ENCODE measurements at places on chromosomes 11 and 22. TPM values are rescaled to one million over a fixed set of nuclear protein-coding genes. Genes with fewer than 3 reads are reported as not detected.

- no peaks in the 10 kb centered on the region for H3K36me3 ChIP-seq
- H3K27me3 ChIP-seq = peaks cover 66% of the 10 kb centered on the region
- H3K4me1 ChIP-seq = peaks cover 4% of the 10 kb centered on the region
- H3K27ac ChIP-seq = no peak overlapping the region
- peak; percentile 73 for DNase-seq
Observed at GRCh38 chr11:1548221-1549070, 23.6 kb downstream of the DUSP8 start.

GRCh38 chr22:29901354-29901753, 18.4 kb downstream of the MTMR3 start:
- no peaks in the 10 kb centered on the region for H3K36me3 ChIP-seq
- H3K4me1 ChIP-seq = no peaks in the 10 kb centered on the region
- no peaks in the 10 kb centered on the region for H3K27me3 ChIP-seq
- H3K27ac ChIP-seq = no peak overlapping the region
- DNase-seq = no peak

- H3K4me1 ChIP-seq = peaks cover 42% of the 10 kb centered on the region
- H3K27me3 ChIP-seq = no peaks in the 10 kb centered on the region
- DNase-seq = no peak
- H3K4me3 ChIP-seq = no peak overlapping the region
Observed at GRCh38 chr11:86245369-86246292, 1.1 kb downstream of the EED start.

DNA sequence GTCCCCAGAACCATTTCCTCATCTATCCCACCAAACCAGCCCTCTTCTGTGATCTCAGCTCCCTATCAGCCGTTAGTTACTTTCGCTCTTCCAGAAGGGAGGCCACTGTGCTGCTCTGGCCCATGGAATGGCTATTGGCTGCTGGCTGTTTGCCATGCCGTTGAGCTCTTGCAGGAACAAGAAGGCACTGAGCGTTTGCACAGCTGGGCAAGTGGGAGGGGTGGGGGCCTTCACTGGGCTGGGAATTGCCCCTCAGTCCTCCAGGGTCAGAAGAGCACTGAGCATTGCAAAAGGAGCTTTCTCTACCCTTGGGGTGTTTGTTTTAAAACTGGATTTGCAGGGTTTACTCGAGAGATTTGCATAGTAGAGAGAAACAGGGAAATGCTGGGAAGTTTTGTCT, 129.0 kb upstream of the PARVA start:
- no peaks in the 10 kb centered on the region for H3K27me3 ChIP-seq
- DNase-seq = peak; percentile 29
- peak overlapping the region; percentile 68 for H3K27ac ChIP-seq
- H3K4me1 ChIP-seq = peaks cover 41% of the 10 kb centered on the region
- H3K36me3 ChIP-seq = no peaks in the 10 kb centered on the region

DNA sequence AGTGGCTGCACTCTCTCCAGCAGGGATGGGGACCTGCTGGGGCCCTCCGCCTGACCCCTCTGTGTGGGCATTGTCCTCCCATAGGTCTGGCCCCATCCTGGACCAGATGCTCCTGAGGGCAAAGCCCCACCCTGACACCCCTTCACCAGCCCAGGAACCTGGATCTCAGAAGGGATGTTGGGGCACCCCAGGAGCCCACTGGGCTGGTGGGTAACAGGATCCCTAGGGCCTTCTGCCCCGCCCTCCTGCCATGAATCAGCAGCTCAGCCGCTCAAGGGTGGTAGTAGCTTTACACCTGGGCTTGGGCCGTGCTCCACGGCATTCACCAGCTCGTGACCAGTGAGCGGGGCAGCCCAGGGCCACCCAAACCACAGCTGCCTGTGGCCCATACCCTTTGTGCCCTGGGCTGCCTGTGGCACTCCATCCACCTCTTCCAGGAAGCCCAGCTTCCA, 1.0 kb upstream of the MAPK12 start:
- H3K36me3 ChIP-seq = no peaks in the 10 kb centered on the region
- H3K4me1 ChIP-seq = peaks cover 8% of the 10 kb centered on the region
- peaks cover 27% of the 10 kb centered on the region for H3K27me3 ChIP-seq
- no peak overlapping the region for H3K27ac ChIP-seq

- peaks cover 66% of the 10 kb centered on the region for H3K4me1 ChIP-seq
- peak overlapping the region; percentile 69 for H3K4me3 ChIP-seq
- H3K36me3 ChIP-seq = no peaks in the 10 kb centered on the region
- H3K27me3 ChIP-seq = peaks cover 19% of the 10 kb centered on the region
- no peak overlapping the region for H3K27ac ChIP-seq
Observed at GRCh38 chr11:129279326-129280026, 87.4 kb upstream of the ARHGAP32 start.

- DNase-seq = no peak
- H3K27ac ChIP-seq = no peak overlapping the region
- H3K4me1 ChIP-seq = no peaks in the 10 kb centered on the region
- no peaks in the 10 kb centered on the region for H3K36me3 ChIP-seq
- H3K27me3 ChIP-seq = no peaks in the 10 kb centered on the region
- no peak overlapping the region for H3K4me3 ChIP-seq
Observed at GRCh38 chr11:22556381-22556780, 69.2 kb downstream of the FANCF start.

- peaks cover 14% of the 10 kb centered on the region for H3K27me3 ChIP-seq
- H3K4me1 ChIP-seq = no peaks in the 10 kb centered on the region
- H3K4me3 ChIP-seq = no peak overlapping the region
- no peaks in the 10 kb centered on the region for H3K36me3 ChIP-seq
Observed at GRCh38 chr22:46050916-46051614, 74.1 kb upstream of the WNT7B start.

DNA sequence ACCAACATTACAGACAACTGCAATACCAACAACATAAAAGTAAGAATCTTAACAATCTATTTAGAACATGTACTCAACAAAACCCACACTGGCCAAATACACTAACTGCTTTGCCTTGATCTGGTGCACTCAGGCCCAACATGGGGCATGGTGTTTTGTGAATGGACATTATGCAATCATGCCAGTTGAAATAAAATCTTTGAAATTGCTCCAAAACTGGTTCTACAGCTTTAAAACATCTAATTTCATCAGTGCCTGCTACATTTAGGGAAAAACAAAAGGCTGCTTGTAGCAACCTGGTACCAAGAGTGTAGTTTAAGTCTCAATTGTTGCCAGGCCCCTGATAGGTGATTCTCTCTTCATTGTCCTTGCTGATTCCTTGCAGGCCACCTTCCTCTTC, 3.3 kb upstream of the CTR9 start:
- H3K4me3 ChIP-seq = no peak overlapping the region
- peaks cover 4% of the 10 kb centered on the region for H3K4me1 ChIP-seq
- no peak overlapping the region for H3K27ac ChIP-seq
- H3K27me3 ChIP-seq = no peaks in the 10 kb centered on the region

DNA sequence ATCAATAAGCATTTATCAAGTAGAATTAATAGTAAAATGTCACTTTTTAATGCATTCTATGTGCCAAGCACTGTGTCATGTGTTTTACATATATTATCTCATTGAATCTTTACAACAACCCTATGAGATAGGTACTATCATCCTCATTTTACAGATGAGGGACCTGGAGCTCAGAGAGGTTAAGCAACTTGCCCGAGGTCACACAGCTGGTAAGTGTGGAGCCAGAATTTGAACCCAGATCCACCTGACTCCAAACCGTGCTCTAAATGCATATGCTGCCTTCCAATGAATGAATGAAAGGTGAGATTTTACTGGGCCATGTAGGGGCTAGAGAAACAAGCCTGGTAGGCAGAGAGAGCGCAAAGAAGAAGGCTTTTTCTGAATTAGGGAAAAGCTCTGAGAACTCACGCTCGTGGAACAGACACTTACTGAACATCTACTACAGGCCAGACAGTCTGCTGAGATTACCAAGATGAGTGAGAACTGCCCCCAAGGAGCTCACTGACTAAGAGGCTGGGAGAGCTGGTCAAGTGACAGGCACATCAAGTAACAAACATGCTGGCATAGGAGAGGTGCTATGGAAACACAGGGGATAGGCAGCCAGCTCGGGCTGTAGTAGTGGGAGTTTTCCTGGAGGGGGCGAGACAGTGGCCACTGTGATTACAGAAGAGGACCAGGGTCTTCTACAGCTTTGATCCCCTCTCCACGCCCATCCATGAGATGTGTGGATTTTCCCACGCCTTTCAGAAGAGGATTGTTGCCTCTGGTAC, 4.4 kb downstream of the ABCG4 start:
- DNase-seq = peak; percentile 46
- no peaks in the 10 kb centered on the region for H3K36me3 ChIP-seq
- H3K27ac ChIP-seq = no peak overlapping the region
- H3K4me3 ChIP-seq = no peak overlapping the region
- H3K27me3 ChIP-seq = peaks cover 39% of the 10 kb centered on the region
- H3K4me1 ChIP-seq = peaks cover 12% of the 10 kb centered on the region

GRCh38 chr11:85281550-85281949, 345.6 kb downstream of the DLG2 start:
- no peak overlapping the region for H3K4me3 ChIP-seq
- H3K4me1 ChIP-seq = peaks cover 4% of the 10 kb centered on the region
- H3K27me3 ChIP-seq = no peaks in the 10 kb centered on the region
- no peak overlapping the region for H3K27ac ChIP-seq
- H3K36me3 ChIP-seq = no peaks in the 10 kb centered on the region

GRCh38 chr11:99376463-99376862, 355.7 kb downstream of the CNTN5 start:
- H3K27ac ChIP-seq = no peak overlapping the region
- H3K27me3 ChIP-seq = no peaks in the 10 kb centered on the region
- no peak overlapping the region for H3K4me3 ChIP-seq
- no peaks in the 10 kb centered on the region for H3K36me3 ChIP-seq
- no peaks in the 10 kb centered on the region for H3K4me1 ChIP-seq
- no peak for DNase-seq

GRCh38 chr22:39017596-39018365, 3.1 kb upstream of the APOBEC3D start:
- H3K27ac ChIP-seq = peak overlapping the region; percentile 96
- no peaks in the 10 kb centered on the region for H3K27me3 ChIP-seq
- H3K4me1 ChIP-seq = peaks cover 79% of the 10 kb centered on the region
- peak; percentile 73 for DNase-seq

DNA sequence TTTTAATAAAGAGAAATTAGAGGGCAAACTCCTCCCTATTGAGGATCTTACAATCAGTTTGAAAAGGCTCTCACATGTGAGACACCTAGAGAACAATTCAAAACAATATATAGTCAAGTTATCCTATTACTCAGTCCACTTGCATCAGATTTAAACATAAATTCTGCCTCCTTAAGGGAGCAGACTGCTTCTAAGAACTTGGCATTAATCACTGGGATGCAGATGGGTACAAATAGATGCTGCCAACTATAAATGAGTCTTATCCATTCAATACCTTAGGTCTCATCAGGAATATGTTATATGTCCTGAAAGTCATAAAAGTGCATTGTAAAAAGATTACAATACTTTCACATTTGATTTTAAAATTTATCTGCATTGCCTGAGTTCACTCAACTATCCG, 269.3 kb upstream of the KIRREL3 start:
- no peak for DNase-seq
- H3K4me3 ChIP-seq = no peak overlapping the region
- peaks cover 8% of the 10 kb centered on the region for H3K36me3 ChIP-seq

GRCh38 chr11:79406376-79406775, 34.5 kb downstream of the TENM4 start:
- H3K27ac ChIP-seq = no peak overlapping the region
- H3K4me3 ChIP-seq = no peak overlapping the region
- H3K36me3 ChIP-seq = no peaks in the 10 kb centered on the region

GRCh38 chr22:29336751-29337490, 21.4 kb upstream of the RASL10A start:
- peaks cover 39% of the 10 kb centered on the region for H3K36me3 ChIP-seq
- no peaks in the 10 kb centered on the region for H3K27me3 ChIP-seq
- no peak overlapping the region for H3K4me3 ChIP-seq
- H3K27ac ChIP-seq = no peak overlapping the region
- DNase-seq = no peak

GRCh38 chr11:128528294-128528693, 59.1 kb downstream of the ETS1 start:
- no peak overlapping the region for H3K4me3 ChIP-seq
- no peak overlapping the region for H3K27ac ChIP-seq
- H3K27me3 ChIP-seq = peaks cover 71% of the 10 kb centered on the region
- H3K36me3 ChIP-seq = no peaks in the 10 kb centered on the region

GRCh38 chr11:94128291-94128745, 323 bp upstream of the PANX1 start:
- H3K4me1 ChIP-seq = peaks cover 29% of the 10 kb centered on the region
- H3K4me3 ChIP-seq = no peak overlapping the region
- H3K27ac ChIP-seq = peak overlapping the region; percentile 90
- peaks cover 26% of the 10 kb centered on the region for H3K36me3 ChIP-seq
- H3K27me3 ChIP-seq = no peaks in the 10 kb centered on the region
- DNase-seq = peak; percentile 46

- DNase-seq = peak; percentile 63
- no peaks in the 10 kb centered on the region for H3K27me3 ChIP-seq
- H3K4me3 ChIP-seq = peak overlapping the region; percentile 98
- peaks cover 22% of the 10 kb centered on the region for H3K4me1 ChIP-seq
- H3K36me3 ChIP-seq = peaks cover 16% of the 10 kb centered on the region
Observed at GRCh38 chr11:17208257-17208999, 642 bp upstream of the PIK3C2A start.

The SMIM35 gene
- total RNA-seq = not detected

The DDI1 gene
- not detected for total RNA-seq

The GLYATL1 gene
- total RNA-seq = 9.4 TPM

The KDELR3 gene
- total RNA-seq = 5.7 TPM

The CDC42EP2 gene
- total RNA-seq = 15.2 TPM

The SYT9 gene
- 1.7 TPM for total RNA-seq

The THY1 gene
- 376 TPM for total RNA-seq

The DEUP1 gene
- 0.44 TPM for total RNA-seq

Data from WTC11 (cell line).